ENCODE measurements at places on chromosomes 3 and 15.

GRCh38 chr15:53716909-53717876 lies 42.3 kb downstream of the WDR72 start:
- DNase-seq: peak; percentile 7

DNA sequence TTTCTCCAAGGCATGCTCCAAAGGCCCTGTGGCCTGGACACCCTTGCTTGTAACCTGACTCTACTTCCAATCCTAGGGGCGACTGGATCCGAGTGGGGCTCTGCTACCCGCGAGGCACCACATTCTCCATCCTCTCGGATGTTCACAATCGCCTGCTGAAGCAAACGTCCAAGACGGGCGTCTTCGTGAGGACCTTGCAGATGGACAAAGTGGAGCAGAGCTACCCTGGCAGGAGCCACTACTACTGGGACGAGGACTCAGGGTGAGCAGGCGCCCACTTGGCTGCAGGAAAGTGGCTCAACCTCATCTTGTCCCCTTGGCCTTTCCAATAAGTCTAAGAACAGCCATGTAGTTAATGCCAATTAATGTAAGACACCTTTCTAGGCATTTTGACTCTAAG lies 51.9 kb downstream of the MESD start:
- no peak for DNase-seq

DNA sequence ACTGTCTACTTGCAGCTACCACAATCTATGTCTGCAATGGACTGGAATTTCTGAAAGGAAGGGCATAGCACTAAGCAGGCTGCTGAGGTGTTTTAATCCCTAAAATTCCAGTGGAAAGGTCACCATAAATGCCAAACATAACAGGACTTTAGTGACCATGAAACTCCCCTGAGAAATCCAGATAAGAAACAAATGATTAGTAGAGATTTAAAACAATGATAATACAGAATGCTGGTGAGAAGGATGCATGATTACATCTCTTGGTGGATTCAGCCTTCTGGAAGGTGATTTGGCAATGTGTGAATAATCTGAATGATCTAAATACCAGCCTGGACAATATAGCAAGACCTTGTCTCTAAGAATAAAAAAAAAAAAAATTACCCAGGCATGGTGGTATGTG lies 475.0 kb upstream of the CBLB start:
- no peak for DNase-seq

- DNase-seq: peak; percentile 60
Observed at GRCh38 chr15:70045045-70045444, 52.7 kb downstream of the TLE3 start.

- no peak for DNase-seq
Observed at GRCh38 chr3:29892976-29893554, 612.2 kb downstream of the RBMS3 start.

GRCh38 chr3:175146258-175146657 lies 287.1 kb downstream of the NAALADL2 start:
- DNase-seq: peak; percentile 56

- DNase-seq: peak; percentile 90
Observed at GRCh38 chr3:123653221-123653682, 68.4 kb upstream of the HACD2 start.

- DNase-seq: no peak
Observed at GRCh38 chr15:79084308-79084968, 6.1 kb downstream of the RASGRF1 start.
